MG63 (cell line): ENCODE measurements at places on chromosomes 16 and 17.
A peak's percentile ranks its signal among the peaks of the same experiment; 100 is the strongest.

GRCh38 chr16:58628845-58629732 lies 537 bp downstream of the CNOT1 start:
- peak; percentile 67 for DNase-seq

DNA sequence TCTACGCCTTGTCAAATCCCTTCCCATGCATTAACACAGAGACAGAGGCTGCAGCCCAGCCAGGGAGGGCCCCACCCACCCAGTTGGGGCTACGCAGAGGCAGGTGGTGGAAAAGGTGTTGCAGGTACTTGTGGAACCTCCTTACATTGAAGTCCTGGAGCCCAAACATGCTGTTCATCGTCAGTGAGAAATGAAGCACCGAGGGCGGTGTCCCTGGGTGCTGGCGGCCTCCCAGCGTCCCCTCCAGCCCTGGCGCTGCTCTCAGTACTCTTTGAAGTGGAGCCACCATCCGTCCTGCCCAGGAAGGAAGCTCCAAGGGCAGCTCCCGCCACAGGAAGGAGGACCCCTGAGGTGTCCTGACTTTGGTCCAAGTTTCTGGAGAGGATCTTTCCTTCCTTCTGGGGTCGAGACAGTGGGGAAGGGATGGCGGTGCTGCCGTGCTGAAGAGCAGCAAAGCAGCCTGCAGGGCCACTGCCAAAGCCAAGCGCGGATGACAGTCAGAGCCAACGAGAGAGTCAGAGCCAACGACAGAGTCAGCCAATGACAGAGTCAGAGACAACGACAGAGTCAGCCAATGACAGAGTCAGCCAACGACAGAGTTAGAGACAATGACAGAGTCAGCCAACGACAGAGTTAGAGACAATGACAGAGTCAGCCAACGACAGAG lies 23.4 kb downstream of the LMF1 start:
- DNase-seq, result no peak

DNA sequence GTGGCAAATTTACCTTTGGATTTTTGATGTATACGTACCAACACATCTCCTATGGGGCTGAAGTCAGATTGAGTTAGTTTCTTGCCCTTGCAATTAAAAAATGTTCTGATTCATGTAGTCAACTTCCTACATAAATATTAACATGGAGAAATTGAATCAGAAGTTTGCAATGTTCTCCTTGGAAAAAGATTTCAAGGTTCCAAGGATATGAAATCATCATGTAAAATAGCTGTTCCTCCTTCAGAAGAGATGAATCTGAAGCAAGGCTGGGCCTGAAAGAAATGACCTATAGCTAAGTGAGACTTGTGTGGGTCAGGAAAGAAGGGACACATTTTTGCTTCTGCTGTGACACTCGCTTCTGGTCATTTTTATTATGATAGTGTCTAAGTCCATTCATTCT lies 131.7 kb downstream of the RGS9 start:
- no peak for DNase-seq

- DNase-seq, result no peak
Observed at GRCh38 chr17:2398182-2398581, 2.7 kb downstream of the MNT start.

- DNase-seq, result peak; percentile 86
Observed at GRCh38 chr17:1110862-1111598, 68.8 kb downstream of the ABR start.

- DNase-seq, result no peak
Observed at GRCh38 chr17:19331134-19331533, 31.4 kb downstream of the B9D1 start.

- no peak for DNase-seq
Observed at GRCh38 chr16:81623365-81624102, 155.6 kb upstream of the PLCG2 start.

DNA sequence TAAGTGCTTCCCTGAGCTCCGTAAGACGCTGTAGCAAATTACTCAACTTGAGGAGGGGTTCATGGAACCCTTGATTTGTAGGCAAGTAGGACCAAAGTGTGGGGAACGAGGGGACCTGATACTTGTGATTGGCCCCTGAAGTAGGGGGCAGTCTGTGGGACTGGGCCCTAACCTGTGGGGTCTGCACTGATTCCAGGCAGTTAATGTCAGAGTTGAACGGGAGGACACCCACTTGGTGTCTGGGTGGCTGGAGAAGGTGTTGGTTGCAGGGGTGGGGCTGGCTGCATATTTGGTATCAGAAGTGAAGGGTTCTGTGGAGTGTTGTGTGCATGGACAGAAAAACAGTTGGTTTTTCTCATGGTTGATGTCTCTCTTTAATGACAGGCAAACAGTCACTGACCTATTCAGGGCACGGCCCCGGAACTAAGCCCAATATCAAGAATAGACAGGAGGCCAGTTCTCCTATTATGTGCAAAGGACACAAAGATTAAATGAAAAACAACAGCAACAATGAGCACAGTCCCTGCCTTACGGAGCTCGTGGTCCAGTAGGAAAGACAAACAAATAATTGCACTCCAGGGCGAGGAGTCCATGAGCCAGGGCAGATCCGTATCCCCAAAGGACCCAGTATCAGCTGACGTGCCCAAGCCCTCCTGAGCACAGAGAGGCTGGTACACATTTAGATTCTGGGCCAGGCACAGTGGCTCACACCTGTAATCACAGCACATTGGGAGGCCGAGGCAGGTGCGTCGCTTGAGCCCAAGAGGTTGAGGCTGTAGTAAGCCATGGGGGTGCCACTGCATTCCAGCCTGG lies 19.2 kb downstream of the MXRA7 start:
- no peak for DNase-seq

DNA sequence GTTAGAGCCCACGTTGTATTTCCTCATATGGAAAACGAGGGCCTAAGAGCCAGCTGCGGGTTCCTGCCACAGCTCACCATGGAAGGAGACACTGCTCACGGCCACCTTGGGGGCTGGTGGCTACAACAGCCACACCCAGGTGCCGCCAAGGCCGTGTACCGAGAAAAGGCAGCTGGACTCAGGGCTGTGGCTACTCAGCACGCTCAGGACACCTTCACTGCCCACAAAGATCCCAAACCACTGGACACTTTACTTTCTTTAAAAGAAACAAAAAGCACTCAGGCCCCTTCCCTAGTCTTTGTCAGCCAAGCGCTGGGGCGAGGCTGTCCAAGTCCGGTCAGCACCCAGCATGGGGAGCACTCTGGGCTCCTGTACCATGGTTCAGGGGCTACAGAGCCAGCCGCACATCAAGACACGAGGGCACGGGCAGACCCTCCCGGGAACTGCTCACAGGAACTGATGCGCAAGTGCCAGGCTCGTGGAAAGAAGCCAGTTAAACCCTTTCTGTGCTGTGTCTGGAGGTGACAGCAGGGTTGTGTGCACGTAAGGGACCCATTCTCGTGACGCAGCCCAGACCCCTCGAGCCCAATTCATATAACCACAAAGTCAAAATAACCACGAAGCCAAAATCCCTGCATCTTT lies 18.5 kb downstream of the SLC16A3 start:
- DNase-seq, result no peak

- DNase-seq, result peak; percentile 55
Observed at GRCh38 chr16:969508-970385, 1.0 kb downstream of the LMF1 start.

GRCh38 chr17:31413874-31414549 lies 22.5 kb downstream of the RAB11FIP4 start:
- DNase-seq, result peak; percentile 54

GRCh38 chr16:3734758-3735221 lies 17.5 kb upstream of the TRAP1 start:
- no peak for DNase-seq

- no peak for DNase-seq
Observed at GRCh38 chr17:58535431-58535830, 21.0 kb upstream of the MTMR4 start.

DNA sequence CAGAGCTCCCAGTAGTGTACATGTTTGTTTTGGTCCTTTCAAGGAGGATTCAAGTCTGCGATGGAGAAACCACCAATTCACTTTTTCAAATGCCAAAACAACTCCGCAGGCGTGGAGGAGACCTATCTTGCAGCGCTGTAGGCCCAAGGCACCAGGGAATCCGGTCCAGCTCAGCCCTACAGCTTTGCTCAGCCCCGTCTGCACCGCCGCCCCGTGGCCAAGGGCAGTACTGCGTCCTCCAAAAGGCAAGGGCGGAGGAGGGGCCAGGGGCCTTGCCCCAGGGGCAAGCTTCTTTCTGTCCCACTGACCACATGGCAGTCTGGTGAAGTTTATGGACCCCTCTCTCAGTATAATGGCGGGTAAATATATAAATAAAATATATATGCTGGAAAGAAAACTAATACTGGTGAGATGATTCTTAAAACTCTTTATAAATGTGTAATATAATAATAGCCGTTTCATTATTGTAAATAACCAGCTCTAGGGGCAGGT lies 709 bp upstream of the CD300LG start:
- peak; percentile 81 for DNase-seq

DNA sequence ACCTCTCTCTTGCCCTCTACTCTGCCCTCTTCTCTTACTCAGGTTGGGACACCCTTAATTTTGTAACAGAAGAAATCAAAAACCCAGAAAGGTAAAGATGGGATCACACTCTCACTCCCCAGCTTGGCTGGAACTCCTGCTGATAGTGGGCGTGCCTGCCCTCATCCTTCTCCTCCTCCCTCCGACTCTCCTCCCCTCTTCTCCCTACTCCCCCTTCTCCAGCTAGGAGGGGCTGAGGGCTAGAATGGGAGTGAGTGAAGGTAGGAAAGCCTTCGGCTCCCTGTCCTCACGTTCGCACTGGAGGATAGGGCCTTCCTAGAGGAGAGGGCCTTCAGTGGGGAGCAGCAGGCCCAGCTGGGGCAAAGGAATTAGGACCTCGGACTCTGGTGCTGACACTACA lies 20.3 kb downstream of the SLC7A6OS start:
- DNase-seq, result no peak

- no peak for DNase-seq
Observed at GRCh38 chr16:1074379-1074649, 1.8 kb downstream of the SSTR5 start.

DNA sequence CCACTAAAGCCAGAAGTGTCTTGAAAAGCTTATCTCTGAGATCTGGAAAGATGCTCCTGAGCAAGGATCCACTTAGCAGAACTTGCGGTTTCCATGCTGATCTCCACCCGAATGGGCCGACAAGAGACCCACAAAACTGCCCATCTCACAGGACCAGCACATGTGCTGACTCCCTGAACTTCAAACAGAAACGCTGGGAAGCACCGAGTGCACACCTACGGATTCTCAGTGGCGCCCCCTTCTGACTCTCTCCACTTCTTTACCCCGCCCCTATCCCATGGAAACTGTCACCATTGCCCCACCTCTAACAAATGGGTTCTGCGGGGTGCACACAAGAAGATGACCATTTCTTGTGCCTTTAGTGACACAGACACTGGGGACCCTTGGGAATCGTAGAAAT lies 21.4 kb downstream of the CDRT4 start:
- DNase-seq, result no peak

GRCh38 chr16:48537909-48538745 lies 71.9 kb downstream of the N4BP1 start:
- no peak for DNase-seq

DNA sequence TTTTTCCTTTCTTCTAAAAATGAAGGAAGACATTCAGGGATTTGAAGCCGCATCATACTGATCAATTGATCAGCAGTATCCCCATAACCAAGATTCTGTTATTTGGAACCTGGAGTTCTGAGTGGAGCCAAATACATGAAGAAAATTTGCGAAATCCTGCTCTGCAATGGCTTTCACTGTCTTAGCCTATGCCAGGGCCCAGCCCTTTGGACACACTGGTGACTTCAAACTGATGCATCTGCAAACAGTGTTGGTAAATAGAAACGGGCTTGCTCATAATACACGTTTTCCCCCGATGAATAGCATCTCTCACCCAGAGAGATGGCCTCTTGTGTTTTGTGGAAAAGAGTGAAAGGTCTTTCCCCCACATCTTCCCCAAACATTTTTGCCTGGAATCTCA lies 87.6 kb upstream of the TOX3 start:
- DNase-seq, result no peak

DNA sequence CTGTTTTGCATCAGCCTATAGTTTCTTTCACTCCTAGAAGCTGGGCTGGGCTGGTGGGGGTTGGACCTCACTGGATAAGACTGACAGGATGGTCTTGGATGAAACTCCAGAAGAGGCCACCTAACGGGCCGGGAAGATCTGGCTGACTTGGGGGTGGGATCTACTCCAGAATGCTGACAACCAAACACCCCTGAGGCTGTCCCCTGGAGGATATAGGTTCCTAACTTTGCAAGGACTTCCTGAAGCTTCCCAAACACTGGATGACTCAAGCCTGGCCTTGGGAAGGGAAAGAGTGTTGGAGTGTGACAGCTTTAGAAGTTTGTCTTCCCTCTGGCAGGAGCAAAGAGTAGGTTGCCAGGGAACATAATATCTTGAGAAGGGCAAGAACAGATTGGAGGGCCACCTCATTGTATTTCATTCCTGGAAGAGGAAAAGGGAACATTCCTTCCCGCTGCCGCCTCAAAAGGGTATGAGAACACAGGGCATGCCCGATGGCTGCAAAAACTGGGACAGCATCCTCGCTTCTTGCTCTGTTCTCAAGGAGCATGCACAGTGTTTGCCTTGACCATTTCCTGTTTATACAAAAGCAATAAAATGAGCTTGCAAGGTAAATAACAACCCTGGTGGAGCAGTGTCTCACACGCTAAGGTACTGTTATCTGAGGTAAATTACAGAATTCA lies 6.8 kb upstream of the CYB5B start:
- DNase-seq, result no peak

DNA sequence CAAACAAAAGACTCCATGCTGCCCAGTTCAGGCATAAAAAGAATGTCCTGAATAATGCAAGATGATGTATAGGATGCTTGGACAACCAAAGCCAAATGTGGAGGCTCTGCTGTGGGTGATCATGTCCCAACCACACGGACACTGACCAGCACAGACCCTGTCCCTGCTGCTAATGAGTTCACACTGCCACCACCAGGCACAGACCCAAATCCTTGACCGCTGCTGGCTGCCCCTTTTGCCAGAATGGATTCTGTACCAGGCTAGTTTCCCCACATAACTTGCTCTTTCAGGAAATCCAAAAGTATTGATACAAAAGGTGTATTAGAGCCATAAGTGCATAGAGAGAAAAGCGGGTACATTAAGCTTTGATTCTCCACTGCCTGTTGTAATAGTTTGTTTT lies 60.9 kb downstream of the XYLT1 start:
- no peak for DNase-seq
